Left ventricle myocardium inferior (tissue), 1 donor: ENCODE measurements at places on chromosomes 3 and 15.
A peak's percentile ranks its signal among the peaks of the same experiment; 100 is the strongest.

GRCh38 chr3:27535809-27536392 is 51.7 kb upstream of the SLC4A7 start:
- DNase-seq = no peak

GRCh38 chr15:67104510-67104909 is 39.1 kb downstream of the SMAD3 start:
- no peak for DNase-seq

- no peak for DNase-seq
Measured at GRCh38 chr3:52986049-52986448, 59.8 kb downstream of the SFMBT1 start.

DNA sequence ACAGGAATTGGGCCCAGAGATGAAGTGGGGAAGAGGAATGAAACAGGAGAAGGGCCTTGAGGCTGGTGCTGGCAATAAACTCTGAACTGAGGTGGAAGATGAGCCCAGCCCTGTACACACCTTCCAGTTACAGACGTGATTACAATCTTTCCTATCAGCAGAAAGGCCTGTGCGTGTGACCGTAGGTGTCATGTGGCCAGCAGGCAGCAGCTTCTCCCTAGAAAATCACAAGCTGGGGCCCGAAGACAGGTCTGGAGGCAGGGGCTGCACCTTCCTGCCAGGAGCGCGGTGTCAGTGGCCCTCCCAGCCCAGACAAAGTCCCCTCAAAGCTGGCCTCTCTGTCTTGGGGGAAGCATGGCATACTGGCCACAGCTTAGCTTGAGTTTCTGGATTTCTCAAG is 16.7 kb upstream of the PIGZ start:
- peak; percentile 4 for DNase-seq

DNA sequence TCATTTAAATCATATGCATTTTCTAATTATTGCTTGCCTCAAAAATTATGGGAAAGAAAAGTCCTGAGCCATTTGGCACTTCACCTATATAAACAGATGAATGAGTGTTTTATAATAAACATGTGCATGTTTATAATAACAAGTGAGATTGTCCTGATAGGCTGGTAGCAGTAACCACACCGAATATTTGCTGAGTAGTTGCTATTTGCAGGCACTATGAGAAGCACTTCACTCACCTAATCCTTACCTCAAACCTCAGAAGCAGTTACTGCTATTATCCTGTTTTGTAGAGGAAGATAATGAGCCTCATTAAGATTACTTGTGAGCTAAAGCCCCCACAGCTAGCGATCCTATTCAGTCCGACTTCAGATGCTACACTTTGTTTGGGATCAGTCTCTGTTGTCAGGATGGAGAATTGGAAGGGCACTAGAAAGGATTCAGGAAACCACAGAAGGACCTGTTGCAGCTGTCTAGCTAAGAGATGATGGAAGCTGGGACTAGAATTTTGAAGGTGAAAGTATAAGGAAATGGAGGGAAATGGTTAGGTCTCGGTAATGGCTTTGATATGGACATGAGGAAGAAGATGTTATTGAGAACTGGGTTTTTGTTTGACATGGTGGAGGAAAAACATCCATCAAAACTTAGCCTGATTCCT is 28.4 kb upstream of the MAGI1 start:
- no peak for DNase-seq

DNA sequence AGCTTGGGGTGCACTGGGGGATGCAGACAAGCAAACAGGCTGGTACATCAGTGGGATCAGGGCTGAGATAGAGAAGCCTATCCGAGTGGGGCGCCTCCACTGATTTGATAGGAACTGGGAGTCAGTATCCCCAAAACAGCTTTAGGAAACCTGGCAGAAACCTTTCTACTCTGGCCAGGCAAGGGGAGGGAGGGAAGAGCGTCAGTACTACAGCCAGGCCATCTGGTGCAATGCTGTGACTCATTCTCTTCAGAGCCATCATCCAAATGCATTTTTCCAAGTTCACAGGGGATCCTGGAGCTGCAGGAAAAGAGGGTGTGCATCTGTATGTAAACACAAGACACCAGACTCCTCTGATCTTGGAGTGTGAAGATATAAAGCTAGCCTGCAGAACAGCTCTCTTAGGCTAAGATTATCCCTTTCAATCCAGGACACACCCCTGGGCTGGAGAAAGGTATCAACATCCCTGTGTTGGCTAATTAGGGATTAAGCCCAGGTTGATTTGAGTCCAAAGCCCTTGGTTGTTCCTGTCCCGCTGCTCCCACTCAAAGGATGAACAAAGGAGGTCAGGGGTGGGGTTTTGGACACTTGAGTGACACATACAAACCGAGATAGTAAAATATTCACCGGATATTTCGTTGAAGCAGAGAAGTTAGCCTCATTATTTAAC is 9.3 kb downstream of the GALNT15 start:
- no peak for DNase-seq

- DNase-seq = no peak
Measured at GRCh38 chr3:72548981-72549380, 299.3 kb downstream of the SHQ1 start.

DNA sequence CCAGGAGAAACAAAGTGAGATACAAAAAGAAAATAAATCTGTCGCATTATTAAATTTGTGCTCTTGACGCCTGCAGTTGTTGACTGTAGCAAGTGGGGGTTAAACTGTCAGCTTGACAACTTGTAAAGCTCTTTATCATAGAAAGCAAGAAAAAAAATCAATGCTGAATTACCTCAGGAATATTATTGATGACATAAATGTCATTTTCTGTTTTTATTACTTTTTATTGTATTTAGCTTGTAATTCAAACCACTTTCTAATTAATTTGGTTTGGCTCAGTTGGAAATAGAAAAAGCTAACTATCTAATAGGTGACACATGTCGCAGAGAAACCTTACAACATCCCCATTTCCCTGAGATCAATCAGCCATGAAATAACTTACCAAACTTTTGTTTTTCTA is 195.3 kb downstream of the CDIN1 start:
- DNase-seq = no peak

DNA sequence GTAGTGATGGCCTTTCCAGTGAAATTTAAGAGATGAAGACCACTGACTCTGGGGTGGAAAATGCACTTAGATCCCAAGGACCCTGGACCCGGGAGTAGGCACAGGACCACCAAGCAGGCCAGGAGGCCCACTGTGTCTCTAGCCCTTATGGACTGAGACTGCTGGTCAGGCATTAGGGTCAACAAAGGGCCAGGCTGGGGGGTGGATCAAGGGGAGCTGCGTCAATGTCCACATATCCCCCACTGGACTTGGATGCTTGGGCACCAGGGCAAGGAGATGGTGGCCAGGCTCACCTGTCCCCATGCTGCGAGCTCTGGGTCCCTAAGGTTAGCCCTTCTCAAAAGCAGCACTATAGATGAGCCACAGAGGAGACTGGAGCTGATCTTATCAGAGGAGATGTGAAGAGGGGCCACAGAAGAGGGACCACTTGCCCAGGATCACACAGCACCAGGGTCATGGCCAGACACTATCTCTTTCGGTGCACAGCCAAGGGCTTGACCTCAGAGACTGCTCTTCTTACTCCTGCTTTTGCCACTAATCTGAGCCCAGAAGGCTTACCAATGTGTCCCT is 14.7 kb downstream of the RAB6B start:
- no peak for DNase-seq

DNA sequence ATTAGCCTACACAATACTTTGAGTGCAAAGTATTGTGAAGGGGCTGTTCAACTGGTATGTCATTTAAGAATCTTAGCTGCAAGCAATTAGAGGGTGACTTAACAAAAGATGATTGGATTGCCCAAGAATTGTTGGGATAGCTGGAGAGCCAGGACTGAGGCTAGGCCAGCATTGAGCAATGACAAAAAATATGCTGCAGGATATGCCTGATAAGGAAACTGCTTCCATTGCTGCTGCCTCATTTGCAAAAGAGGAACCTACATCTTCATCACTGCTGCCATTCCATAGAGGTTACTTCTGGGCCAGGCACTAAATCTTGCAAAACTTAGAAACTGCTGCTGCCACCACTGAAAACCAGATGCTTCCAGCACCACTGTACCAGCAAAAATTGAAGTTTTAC is 108.0 kb upstream of the TBC1D5 start:
- DNase-seq = no peak

DNA sequence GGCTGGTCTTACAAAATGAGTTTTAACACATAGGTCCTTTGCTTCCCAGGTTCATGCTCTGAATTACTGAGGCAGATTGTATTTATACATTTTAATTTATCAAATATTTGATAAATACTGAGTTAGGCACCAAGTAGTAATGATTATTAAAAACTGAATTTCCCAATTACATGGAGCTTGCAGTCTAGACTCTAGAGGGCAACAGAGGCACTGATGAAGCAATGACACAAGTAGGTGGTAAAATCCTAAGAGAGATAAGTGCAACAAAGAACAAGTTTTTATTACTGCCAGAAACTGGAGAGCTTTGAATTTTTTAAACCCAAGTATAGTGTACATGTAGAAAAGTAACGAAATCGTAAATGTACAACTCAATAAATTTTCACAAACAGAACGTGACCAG is 406.2 kb upstream of the RARB start:
- DNase-seq = no peak

DNA sequence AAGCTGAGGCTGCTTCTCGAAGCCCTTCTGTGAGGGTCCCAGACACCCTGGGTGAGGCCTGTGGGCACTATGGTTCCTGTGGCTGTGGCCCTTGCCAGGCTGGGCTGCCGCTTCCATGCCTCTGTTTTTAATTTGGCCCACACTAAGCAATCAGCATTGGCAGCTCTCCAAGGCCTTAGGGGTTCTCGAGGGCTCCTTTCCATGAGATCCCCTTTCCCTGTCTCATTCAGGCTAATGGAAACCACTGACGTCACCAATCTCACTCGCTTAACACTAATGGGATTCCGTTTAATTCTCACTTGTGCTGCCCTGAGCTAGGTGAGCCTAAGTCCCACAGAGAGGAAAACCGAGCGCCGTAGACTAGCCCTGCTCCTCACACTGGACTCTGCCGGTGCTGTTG is 60.2 kb upstream of the RAB6B start:
- no peak for DNase-seq

- no peak for DNase-seq
Measured at GRCh38 chr3:23926736-23927135, 9.8 kb downstream of the RPL15 start.

GRCh38 chr3:177596816-177597271 is 399.6 kb upstream of the TBL1XR1 start:
- DNase-seq = no peak

- DNase-seq = no peak
Measured at GRCh38 chr3:113300596-113300995, 89.2 kb downstream of the BOC start.

- peak; percentile 55 for DNase-seq
Measured at GRCh38 chr3:43770426-43771103, 79.8 kb downstream of the ABHD5 start.
